NCI-H2081 treated with DMSO at 0.1 percent for 48 hours (cell line): ENCODE measurements at places on chromosomes 7 and 10.

GRCh38 chr7:115153176-115153575 is 231.3 kb downstream of the MDFIC start:
- DNase-seq, result no peak

DNA sequence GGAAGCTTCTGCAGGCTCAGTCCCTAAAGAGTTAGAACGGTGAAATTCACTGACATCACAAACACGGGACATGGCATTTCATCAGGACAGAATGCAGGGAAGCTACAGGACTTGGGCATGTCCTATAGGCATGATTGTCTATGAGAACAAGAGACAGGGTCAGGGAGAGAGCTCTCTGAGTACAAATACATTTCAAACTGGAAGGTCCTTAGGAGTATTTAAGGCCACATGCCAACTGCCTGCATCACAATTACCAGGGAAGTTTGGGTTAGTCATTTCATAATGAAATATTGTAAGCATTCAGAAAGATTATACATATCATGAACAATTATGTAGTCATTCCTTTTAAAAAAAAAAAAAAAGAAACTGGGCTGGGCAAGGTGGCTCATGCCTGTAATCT is 71.3 kb downstream of the CREB3L2 start:
- no peak for DNase-seq

- DNase-seq, result no peak
Observed at GRCh38 chr7:44650242-44650641, 43.8 kb downstream of the OGDH start.

- no peak for DNase-seq
Observed at GRCh38 chr10:93364966-93365365, 117.2 kb downstream of the MYOF start.

DNA sequence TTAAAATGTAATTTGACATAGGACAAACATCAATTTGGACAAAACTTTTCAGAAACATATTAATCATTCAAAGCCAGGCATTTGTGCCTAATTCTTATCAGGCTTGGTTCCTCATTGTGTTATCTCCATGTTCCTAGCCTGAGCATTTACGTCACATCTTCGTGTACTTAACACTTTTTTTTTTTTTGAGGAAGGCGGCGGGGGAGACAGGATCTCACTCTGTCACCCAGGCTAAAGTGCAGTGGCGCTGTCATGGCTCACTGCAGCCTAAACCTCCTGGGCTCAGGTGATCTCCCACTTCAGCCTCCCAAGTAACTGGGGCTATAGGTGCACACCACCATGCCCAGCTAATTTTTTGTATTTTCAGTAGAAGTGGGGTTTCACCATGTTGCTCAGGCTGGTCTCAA is 19.8 kb downstream of the HNRNPA2B1 start:
- DNase-seq, result no peak

DNA sequence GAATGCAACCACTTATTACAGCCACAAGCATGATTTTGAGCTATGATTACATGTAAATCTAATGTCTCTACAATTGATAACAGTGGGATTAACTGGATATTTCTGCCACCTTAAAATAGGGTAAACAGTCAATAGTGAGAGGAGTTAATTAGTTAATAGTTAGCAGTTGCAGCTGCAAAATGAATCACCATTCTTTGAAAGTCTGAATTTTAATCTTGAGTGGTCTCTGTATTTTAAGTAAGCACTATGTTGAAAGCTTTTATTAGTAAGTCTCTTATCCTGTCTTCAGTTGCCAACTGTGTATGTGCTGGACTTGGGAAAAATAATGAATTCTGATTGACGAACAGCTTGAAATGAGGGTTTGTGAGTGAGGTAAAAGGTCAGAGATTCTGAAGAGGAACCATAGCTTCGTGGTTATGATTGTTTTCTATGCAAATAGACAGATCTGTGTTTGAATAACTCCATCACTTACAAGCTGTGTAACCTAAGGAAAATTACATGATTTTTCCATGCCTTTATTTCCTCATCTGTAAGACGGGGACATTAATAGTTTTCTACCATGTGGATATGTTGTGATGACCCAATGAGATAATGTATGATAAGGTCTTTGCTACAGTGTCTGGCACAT is 75.2 kb downstream of the RNLS start:
- DNase-seq, result no peak

- DNase-seq, result no peak
Observed at GRCh38 chr7:19051767-19052375, 65.6 kb downstream of the TWIST1 start.

- DNase-seq, result no peak
Observed at GRCh38 chr10:33355274-33355673, 20.8 kb upstream of the NRP1 start.

DNA sequence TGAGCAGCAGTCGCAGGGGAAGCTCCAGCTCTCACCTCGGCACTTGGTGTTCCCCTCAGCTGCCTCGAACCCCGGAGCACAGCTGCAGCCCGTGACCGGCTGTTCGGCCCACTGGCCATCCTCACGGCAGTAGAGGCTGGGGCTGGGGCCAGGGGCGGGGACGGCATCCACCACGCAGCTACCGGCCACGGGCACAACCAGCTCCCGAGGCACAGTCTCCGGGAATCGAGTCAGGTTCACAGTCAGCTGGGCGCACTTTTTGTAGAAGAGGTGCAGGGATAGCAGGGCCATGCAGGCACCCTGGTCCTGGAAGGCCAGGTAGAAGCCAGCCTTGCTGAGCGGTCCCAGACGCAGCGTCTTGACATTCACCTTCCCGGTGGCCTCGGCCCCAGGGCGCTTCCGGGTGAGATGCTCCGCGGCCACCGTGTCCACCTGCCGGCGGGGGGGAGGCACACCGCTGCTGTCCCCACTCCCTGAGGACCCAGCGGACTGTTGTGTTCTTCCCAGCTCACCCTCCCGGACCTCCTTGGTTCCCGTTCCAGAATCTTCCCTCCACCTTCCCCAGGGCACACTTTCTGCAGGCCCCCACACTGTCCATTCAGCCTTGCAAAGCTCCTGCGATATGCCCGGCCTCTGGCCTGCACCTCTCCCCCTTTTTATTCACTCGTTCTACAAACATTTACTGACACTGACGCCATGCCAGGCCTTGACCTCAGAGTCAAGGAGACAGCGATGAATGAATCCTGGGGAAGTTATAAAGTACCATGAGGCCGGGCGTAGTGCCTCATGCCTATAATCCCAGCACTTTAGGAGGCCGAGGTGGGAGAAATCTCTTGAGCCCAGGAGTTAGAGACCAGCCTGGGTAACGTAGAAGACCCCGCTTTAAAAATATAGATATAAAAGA is 4.8 kb downstream of the EPHB4 start:
- DNase-seq, result no peak

- DNase-seq, result no peak
Observed at GRCh38 chr10:60490013-60490412, 100.3 kb upstream of the ANK3 start.

DNA sequence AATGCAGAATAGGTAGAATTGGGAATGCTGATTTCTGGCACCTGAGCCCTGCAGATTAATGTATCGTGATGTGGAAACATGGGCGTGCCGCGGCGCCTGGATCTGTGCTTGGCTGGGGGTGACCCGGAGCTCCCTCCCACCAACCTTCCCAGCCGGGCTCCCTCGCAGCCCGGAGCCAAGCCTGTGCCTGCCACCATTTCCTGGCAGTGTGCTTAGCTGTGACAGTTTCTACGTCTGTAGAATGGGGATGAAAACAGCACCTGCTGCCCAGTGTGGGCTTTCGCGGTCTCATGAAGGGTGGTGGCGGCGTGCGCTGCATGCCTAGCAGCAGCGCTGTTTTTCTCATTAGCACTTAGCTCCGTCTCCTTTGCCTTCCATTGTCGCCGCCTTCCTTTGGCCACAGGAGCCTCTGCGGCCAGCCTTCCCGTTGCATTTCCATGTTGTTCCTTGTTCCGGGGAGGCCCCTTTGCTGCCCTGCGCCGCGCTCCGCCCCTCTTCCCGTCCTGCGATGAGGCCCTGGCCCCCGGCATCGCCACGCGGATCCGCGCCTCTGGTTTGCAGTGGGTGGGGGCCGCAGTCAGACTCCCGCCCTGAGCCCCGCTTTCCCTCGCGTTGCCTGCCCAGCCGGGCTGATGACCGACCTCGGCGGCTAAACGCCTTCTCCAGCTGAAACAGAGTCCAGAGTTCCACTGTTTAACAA is 84.2 kb downstream of the CUL1 start:
- DNase-seq, result no peak

- DNase-seq, result no peak
Observed at GRCh38 chr10:121678631-121679174, 80.5 kb upstream of the FGFR2 start.

GRCh38 chr10:52027055-52027705 is 286.9 kb upstream of the DKK1 start:
- no peak for DNase-seq

GRCh38 chr10:126972635-126973414 is 67.6 kb downstream of the DOCK1 start:
- DNase-seq, result no peak

GRCh38 chr10:44279426-44280126 is 105.3 kb downstream of the CXCL12 start:
- no peak for DNase-seq

DNA sequence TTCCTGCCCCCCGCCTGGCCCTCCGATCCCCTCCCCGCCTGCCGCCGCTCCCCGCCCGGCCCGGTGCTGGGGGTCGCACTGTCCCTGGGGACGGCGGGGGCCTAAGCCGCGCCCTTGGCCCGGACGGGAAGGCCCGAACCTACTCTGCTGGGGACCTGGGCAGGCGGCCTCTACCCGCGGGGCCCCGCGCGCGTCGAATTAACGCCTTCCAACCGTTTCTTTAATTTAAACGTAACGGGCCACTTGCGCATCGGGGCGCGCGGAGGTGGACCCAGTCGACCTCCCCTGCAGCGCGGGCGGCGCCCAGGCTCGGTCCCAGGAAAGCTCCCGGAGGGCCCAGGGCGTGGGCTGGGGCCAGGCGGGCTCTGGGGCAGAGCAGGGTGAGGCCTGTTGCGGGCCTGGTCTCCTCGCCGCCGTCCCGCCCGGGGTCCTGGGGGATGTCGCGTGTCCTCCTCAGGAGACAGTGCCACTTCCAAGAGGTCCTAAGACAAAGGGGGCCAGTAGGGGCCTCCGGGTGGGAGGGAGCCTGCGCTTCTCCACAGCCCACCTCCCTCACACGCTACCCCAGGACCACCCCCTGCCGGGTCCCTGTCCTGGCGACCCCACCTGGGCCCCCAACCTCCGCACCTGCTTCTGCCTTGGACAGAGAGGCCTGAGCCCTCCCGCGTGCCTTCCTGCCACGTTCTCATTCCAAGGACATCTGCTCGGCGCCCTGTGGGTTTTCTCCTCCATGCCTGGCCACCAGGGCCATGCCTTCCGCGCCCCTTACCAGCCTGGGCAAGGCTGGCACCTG is 658 bp upstream of the PTPRN2 start:
- no peak for DNase-seq

- DNase-seq, result no peak
Observed at GRCh38 chr7:106773228-106773627, 91.9 kb upstream of the PIK3CG start.

- peak; percentile 53 for DNase-seq
Observed at GRCh38 chr7:16982640-16983350, 101.0 kb upstream of the AGR3 start.

GRCh38 chr10:69685802-69686585 is 55.9 kb downstream of the FAM241B start:
- DNase-seq, result no peak

DNA sequence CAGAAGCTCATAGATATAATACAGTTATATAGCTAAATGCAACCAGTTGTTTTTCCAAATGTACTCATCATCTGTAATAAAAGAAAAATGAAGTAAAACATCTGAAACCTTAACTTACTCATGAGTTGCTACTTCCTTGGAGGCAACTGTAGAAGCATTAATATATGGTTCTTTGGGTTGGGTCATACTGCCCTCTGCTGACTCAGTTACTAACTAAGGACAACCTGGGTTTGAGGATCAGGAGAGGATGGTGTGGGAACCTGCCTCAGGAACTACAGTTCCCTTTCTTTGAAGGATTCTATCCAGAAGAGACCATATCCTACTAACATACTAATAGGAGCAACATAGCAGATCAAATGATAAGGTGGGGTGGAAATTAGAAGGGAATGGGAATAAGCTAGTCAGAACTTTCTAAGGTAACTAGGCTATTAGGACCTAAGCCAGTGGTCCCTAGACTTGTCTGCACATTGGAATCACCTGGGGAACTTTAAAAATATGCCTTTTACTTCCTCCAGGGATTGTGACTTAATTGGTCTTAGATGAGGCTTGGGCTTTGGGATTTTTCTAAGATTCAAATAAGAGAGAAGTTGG is 20.7 kb downstream of the COX15 start:
- DNase-seq, result no peak

DNA sequence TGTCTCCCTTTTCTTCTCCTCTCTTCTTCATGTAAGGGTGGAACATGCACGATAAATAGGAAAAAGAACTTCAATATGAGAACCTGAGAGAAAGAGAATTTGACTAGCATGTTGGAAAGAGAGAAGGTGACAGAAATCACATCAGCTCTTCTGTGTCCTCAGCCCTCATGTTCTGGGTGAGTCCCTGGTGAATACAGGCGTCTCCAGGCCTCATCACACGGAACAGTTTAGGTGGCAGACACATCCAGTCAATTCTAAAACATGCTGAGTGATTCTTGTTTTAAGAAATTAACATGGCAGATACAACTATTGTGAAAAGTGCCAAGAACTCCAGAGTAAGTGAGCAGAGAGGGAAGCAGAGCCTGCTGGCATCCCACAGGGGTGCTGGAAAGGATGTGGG is 96.1 kb downstream of the FAM107B start:
- no peak for DNase-seq

- no peak for DNase-seq
Observed at GRCh38 chr7:24864214-24864817, 107.1 kb upstream of the GSDME start.
